Gastroesophageal sphincter (tissue), 4 donors: ENCODE measurements at places on chromosomes 1 and 21.

DNA sequence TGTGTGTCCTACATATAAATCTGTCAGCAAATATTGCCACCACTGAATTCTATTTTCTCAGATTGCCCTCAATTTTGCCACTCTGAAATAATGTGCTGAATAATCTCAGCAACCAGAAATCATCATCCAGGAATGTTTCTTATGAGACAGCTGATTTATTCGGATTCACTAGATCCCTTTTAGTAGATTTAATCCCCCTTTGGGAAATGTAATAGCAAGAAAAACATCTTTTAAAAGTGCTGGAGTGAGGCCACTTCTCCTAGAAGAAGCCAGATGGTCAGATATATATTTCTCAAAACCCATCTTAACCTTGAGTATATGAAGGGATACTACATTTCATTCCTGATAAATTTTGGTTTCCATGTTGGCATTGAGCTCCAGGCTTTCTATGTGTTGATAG, 327.7 kb downstream of the SMYD3 start:
- no peak for ATAC-seq

- no peak for ATAC-seq
Measured at GRCh38 chr1:89635825-89636815, 3.2 kb downstream of the LRRC8C start.

GRCh38 chr1:57530206-57530910, 106.5 kb upstream of the DAB1 start:
- ATAC-seq: no peak

DNA sequence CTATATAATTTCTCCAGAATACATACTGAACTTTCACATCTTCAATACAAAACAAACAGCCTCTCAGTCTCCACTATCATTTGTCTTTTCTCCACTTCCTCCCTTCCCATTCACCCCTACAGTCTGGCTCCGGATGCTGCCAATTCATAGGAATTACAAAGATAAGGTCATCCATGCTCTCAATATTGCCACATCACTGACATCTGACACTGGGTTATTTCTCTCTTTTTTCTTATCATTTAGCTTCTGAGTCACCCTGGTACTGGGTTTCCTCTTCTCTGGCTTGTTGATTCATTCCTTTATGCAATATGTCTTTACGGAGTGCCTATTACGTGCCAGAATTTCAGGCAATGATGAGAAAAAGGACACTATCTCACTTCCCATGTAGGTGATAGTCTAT, 3.1 kb upstream of the SH3BP5L start:
- ATAC-seq: no peak

DNA sequence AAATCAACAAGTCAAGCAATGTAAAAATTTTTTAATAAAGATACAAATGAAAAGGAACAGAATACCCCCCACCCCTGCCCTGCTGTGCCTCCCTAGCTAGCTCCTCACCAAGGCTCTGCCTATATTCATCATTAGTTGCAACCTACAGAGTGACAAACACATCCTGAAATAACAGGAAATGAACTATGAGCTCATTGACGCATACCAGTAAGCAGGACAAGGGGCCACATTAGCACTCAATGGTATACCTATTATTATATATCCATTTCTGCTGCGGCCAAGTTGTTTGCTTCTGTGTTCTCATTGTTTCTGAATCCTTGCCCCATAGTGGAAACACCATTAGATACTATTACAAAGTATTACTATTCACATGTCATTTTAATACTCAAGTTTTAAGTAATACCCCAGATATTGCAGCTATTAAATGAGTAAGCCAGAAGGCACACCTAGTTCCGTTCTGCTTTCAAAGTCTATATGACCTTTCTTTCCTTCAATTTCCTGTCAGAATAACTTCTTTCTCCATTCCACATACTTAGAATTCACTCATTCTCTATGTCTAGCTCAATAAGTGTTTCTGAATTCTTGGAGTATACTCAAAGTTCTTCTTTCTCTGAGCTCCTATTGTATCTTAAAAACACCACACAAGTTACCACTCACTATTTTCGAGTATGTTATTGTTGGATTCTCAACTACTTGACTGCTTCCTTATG, 1214.9 kb downstream of the PLA2G4A start:
- no peak for ATAC-seq

- no peak for ATAC-seq
Measured at GRCh38 chr1:206668351-206668750, 16.4 kb upstream of the MAPKAPK2 start.
